Fibroblast of the aortic adventitia (primary cell): ENCODE measurements at places on chromosomes 6 and 20.

DNA sequence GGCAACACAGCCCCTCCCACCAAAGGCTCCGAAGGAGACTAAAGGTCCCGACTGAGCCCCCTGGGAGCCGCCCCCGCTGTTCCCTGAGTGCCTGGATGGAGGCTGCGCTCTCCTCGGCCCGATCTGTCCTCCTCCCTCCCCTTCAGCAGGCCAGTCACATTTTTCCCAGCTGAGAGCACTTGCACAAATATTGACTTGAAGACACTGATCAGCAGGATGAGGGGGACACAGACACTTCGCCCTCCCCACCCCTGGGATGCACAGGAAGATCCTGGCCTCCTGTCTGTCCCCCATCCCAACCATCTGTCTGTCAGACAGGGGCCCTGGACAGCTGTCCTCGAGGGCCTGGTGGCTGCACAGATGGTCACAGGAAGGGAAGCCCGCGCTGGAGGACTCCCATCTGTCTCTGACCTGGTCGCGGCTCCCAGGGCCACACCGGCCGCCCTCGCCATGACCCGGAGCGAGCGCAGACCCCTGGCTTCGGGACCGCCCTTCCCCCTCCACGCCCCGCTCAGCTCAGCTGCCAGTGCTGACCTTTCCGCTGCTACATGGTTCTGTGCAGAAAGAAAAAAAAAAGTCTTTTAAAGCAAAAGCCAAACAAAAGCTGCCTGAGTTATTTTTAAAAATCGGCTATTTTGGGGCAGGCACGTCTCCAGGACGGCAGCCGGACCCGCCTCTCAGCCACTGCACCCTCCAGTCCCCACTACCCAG is 11.1 kb downstream of the LAMA5 start:
- DNase-seq, result peak; percentile 42

DNA sequence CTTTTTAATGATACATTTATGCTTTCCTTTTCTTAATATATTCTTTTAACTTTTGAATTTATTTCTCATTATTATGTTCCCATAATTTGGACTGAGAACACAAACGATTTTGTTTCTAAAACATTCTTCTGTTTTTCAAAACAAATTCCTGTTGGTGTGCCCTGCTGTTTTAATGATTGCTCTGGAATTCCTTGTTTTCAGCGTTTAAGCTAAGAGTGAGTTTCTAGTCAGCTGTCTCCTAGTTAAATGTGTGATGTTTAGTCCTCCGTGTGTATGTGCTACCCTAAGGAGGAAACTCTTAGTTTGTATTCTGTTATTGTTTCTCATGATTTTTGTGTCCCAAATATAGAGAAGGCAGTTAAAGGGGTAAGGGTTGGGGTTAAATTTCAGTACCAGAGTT is 306.1 kb upstream of the RGS17 start:
- no peak for DNase-seq

DNA sequence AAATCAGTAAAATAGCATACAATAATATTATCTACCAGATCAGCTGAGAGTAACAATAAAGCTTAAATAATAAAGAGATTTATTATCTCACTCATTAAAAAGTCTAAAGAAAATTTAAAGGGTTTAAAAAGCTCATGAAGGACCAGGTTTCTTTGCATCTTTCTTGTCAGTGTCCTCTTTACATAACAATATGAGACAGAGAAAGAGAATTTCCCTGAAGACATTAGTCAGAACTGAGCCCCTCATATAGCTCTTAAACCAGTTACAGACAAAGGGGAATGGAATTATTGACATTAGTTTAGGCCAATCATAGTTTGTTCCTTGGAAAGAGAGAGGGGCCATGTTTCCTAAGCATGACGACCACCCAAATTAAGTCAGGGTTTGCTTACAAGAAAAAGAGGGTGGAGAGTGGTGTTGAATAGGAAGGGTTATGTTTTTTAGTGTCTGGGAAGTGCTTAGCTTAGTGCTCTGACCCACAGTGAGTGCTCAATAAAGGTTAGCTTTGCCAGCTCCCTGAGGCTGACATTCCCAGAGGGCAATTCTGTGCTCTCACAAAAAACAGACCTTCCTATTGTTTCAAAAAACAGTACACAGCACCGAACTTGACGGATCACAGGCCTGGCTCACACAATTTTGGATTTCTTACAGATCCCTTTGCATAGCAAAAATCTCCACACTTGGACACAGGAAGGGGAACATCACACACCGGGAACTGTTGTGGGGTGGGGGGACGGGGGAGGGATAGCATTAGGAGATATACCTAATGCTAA is 3.6 kb upstream of the PLCB1 start:
- no peak for DNase-seq

- DNase-seq, result no peak
These were observed 75.8 kb downstream of the SMLR1 start for GRCh38 chr6:130903007-130903406.

DNA sequence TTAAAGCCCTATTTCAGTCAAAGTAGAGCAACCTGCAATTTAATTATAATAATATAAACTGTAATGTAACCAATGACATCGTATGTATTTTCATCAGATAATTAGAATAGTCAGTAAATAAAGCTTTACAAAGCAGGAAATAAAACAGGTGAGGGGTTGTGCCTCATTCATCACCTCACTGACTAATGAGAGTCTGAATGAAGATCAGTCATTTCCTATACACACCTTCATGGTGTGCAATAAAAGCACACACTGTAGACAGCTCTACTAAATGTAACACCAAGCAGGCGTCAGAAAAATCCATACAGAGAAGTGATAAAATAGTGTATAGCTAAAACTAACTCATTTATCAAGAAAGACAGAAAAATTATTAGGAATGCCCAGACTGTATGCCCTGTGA is 105.9 kb downstream of the MAN1A1 start:
- DNase-seq, result no peak

GRCh38 chr6:100881707-100882040 is 545 bp upstream of the ASCC3 start:
- DNase-seq, result peak; percentile 36

DNA sequence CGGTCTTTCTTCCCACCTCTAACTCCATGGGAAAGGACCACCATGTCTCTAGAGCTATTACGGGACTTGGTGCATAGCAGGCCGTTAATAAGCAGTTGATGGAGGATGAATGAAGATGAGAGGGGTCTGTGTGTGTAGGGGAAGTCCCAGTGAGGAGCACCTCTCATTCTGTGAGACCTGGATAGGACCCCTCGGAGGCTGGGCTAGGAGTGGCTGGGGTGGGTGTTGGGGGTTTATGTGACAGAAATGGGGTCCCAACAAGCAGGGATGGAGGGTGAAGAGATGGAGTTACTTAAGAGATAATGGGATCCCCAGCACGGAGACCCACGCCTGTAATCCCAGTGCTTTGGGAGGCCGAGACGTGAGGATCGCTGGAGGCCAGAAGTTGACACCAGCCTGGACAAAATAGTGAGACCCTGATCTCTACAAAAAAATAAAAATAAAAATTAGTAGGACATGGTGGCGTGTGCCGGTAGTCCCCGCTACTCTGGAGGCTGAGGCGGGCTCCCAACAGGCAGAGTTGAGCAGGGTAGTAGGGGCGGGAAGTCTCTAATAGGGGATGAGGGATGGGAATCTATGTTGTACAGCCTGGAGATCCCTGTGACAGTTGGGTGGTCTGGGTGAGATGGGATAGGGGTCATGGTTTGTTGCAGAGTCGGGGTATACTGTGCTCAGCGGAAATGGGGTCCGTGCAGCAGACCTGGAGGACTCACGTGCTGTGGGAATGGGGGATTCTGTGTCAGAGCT is 677 bp upstream of the ZNF341 start:
- DNase-seq, result no peak

- DNase-seq, result no peak
These were observed 65.9 kb downstream of the TMEM244 start for GRCh38 chr6:129795261-129795660.

DNA sequence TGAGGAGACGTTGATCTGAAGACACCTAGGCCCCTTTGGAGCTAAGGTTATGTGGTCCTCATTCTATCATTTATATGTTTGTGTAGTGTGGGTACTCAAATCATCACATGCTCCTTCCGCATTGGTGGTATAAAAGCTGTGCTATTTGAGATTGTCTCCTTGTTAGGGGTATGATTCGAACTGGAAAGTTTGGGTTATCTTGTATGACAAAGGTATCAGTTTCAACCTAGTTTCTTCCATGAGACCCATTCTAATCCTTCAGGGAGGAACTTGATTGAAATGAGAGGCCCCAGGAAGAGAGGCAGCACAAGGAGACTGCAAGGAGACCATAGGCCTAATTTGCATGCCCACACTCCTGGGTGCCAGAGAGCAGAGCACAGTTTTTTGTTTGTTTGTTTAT is 104.2 kb upstream of the TIAM2 start:
- no peak for DNase-seq

- DNase-seq, result no peak
These were observed 31.4 kb downstream of the PRDM1 start for GRCh38 chr6:106117579-106117978.

- peak; percentile 23 for DNase-seq
These were observed 391 bp downstream of the MAPRE1 start for GRCh38 chr20:32819992-32820697.

GRCh38 chr6:147158881-147159280 is 45.3 kb upstream of the STXBP5 start:
- DNase-seq, result no peak

DNA sequence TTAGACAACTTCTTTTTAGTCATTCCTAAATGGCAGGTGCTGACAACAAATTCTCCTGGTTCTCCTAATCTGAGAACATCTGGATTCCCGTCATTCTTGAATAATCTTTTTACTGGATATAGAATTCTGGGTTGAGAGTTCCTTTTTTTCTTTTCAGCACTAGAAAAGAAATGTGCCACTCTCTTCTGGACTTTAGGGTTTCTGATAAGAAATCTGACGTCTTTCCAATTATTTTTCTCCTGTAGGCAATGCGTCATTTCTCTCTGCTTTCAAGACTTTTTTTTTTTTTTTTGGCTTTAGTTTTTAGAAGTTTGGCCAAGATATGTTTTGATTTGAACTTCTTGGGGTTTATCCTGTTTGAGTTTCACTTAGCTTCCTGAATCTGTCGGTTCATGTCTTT is 66.1 kb upstream of the RNF24 start:
- DNase-seq, result peak; percentile 96

DNA sequence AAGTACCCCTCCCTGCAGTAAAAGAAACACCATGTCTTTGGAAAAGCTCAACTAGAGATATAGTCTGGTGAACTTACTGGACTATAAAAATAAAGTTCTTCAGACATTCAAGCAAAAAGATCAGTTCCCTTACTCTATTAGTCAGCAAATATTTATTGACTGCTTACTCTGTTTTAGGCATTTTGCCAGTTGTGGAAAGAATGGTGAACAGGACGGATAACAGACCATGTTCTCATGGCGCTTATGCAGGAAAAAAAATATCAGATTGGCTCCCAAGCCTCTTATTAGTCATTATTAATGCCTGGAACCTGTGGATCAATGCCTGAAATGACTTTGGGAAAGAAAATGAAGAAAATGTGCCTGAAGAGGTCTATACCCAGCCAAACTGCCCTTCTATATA is 282.2 kb upstream of the EPHA7 start:
- DNase-seq, result peak; percentile 62

- DNase-seq, result peak; percentile 62
These were observed 1.8 kb upstream of the PHACTR2 start for GRCh38 chr6:143675946-143676345.

DNA sequence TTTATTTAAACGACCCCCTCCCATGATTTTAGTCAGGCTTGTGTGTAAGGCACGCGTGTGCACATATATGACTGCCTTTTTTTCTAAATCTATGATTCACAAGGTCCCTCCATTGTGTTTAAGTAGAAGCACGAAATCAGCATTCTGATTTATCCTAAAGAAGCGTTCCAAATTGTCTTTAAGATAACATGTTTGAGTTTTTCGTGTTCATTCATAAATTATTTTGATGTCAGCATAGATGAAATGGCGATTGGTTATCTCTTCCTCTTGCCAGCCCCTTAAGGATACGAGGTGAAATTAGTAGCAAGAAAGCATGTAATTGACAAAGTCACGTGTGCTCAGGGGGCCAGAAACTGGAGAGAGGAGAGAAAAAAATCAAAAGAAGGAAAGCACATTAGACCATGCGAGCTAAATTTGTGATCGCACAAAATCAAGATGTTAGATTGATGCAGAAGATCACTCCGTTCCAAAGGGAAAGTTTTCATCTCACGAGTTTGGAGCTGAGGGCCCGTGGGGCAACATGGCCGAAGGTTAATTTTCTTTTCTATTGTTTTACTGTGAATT is at the start of gene LIN28B:
Gene LIN28B (plus strand): TSS at position 377 of the 564 bp plus-strand sequence. CDS start 144 bp downstream, at position 521.
- no peak for DNase-seq

- DNase-seq, result peak; percentile 98
These were observed 107.1 kb downstream of the COL12A1 start for GRCh38 chr6:75098709-75099108.

GRCh38 chr6:148697895-148698440 is 48.9 kb upstream of the UST start:
- no peak for DNase-seq

DNA sequence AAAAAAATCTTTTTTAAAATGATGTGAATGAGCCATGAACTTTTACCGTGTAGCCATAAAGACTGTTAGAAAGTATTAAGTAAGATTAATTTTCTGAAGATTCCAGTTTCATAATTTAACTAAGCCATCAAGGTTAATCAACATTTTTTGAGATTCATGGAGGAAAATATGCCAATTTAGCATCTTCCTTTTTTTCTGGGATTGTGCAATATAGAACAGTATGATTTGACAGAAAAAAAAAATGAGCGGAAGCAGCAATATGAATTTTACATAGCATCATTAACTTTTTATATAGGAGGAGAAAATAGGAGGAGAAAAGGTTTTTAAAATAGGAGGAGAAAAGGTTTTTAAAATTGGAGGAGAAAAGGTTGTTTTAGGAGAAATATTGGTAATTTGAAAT is 306.3 kb downstream of the ADGRB3 start:
- DNase-seq, result no peak

- DNase-seq, result peak; percentile 76
These were observed 15.6 kb downstream of the PM20D2 start for GRCh38 chr6:89161326-89162046.

DNA sequence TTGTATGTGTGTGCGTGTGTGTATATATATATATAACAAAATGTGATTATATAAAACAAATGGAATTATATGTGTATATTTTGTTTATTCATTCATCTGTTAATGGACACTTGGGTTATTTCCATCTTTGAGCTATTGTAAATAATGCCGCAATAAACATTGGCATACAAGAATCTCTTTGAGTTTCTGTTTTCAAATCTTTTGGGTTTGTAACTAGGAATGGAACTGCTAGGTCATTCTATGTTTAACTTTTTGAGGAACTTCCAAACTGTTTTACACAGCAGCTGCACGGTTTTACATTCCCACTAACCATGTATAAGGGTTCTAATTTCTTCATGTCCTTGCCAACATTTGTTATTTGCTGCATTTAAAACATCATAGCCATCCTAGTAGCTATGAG is 39.9 kb upstream of the TGM2 start:
- DNase-seq, result no peak

- no peak for DNase-seq
These were observed 51.5 kb downstream of the DSTN start for GRCh38 chr20:17621229-17621968.
